Naive thymus-derived CD8-positive, alpha-beta T cell (primary cell): ENCODE measurements at places on chromosomes 4 and X.

GRCh38 chr4:145852256-145852839 lies 86.3 kb downstream of the ZNF827 start:
- no peak for DNase-seq

DNA sequence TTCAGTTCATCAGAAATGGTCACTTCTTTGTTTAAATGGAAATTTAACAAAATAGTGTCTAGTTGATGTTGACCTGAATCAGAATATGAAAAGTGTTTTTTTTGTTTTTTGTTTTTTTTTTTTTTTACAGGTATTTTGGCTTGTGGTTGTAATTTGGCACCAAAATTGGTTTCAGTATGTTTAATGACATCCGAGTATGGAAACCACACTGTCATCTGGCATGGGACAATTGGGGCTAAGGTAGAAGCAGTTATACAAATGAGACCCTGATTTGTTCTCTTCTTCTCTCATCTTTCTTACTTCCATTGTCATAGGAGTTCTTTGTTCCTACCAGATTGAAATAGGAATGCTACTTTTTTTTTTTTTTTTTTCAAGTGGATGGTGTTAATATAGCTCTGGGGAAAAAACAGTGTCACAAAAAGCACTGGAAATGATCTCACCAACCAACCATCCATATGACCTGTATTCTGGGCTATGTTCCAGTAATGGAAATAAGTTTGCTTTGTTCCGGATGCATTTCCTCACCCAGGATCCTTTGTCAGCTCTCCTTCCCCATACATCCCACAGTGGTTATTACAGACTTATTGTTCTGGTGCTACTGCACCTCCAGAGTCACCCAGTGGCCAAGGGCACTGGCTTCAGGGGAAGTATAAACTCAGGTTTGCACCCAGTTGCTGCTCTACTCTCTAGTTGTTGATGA lies 95.8 kb downstream of the ATXN3L start:
- DNase-seq, result no peak

DNA sequence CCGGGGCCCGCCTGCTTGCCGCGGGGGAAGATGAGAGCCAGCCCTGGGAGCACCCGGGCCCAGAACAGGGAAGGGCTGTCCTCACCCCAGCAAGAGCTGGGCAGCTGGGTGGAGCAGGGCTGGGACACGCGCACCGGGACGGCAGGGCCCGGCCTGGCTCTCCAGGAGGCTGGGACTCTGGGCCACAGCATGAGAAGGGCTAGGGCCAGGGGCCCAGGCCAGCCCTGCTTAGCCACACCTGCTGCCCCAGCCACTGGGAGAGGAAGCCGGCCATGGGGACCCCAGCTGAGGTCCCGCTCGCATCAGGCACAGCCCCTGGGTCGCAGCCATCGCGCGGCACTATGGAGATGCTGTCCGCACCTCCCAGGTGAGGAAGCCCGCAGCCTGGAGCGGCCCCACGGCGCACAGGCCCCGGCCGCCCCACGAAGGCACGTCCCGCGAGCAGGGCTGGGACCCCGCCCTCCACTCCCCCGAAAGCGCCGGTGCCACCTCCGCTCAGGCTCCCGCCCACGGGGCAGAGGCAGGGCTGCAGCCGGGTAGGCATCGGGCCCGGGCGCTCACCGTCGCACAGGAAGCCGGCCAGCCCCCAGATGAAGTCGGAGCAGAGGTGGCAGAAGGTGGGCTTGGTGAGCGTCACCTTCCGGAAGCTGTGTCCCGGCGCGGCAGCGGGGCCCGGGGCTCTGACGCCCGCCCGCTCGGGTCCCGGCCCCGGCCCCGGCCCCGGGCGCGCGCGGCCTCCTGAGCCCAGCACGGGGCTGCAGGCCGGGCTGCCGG lies 531 bp downstream of the DGKQ start:
- peak; percentile 71 for DNase-seq

GRCh38 chr4:94826206-94826605 lies 68.5 kb downstream of the BMPR1B start:
- no peak for DNase-seq

- no peak for DNase-seq
Observed at GRCh38 chrX:24902806-24903205, 113.0 kb downstream of the ARX start.

- DNase-seq, result no peak
Observed at GRCh38 chr4:93312299-93312698, 516.3 kb upstream of the ATOH1 start.

DNA sequence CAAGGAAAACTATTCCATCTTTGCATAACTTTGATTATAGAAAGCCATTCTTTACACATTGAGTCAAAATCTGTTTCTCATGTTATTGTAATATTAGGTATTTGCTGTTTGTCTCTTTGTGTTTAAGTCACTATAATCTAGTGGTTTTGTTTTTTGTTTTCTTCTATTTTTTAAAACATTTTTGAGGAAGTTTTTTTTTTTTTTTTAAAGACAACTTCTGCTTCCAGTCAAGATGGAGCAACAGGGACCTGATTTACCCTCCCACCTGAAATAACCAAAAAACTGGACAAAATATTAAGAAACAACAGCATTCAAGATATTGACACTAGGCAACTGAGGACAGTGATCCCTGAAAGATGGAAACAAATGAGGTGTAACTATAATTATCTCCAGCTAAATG lies 18.4 kb upstream of the NSUN7 start:
- no peak for DNase-seq

GRCh38 chr4:123568936-123569335 lies 172.3 kb downstream of the SPRY1 start:
- no peak for DNase-seq

GRCh38 chr4:11693693-11694092 lies 265.0 kb upstream of the HS3ST1 start:
- DNase-seq, result no peak

DNA sequence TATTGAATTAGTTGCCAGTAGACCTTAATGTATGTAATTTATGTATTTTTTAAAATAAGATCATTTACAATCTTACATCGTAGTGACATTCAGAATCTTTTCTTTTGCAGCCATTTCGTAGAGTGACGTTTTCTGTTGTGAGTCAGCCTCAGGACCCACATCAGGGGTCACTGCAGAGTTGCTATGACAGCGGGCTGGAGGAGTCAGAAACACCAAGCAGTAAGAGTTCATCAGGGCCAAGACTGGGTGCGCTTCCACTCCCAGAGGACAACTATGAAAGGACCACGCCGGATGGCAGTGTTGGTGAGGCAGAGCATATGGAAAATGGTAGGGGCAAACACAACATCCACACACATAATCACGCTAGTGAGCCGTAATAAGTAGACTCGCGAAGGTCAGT lies 199.9 kb downstream of the PCDH7 start:
- DNase-seq, result no peak

DNA sequence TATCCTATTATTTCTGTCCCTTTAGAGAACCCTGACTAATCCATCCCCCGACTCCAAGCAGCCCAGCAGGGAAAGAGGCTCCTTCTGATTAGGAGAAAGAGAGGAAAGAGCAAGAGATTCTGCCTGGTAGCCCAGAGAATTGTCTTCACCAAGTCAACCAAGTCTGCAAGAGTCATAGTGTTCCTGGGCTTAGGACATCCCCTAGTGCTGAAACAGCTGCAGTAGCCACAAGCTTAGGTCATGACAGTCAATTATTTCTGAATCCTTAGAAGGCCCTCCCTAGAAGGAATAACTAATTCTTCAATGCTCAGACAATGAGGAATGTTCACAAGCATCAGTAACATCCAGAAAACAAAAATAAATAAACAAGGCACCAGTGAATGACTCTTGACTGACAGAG lies 480.3 kb upstream of the GRIA3 start:
- DNase-seq, result no peak

- no peak for DNase-seq
Observed at GRCh38 chr4:108043526-108043925, 53.8 kb downstream of the HADH start.

DNA sequence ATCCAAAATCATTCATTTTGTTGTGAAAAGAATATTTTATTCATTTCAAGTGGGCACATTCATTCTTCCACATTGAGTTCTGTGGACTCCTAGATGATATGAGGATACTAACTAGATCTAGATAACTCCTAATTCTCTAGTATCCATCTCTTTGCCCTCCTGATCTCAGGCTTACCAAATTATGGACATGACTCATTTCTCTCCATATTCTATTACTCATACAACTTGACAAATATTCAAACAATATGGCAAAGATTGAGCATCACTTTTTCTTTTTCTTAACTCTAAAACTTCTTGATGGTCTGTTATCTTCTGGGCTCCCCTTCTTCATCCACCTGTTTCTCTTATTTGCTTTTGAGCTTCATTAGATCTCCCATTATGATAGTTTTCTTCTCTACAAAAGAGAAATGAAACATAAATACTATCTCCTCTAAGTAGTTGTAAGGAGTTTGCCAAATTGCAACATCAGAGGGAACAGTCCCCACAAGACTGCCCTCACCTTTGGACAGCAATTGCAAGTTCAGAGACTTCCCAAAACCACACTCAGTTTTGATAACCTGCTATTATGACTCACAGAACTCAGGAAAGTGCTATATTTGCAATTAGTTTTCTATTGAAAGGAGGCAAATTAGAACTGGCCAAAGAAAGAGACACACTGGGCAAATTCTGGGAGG lies 422.9 kb downstream of the SPRY1 start:
- DNase-seq, result no peak

DNA sequence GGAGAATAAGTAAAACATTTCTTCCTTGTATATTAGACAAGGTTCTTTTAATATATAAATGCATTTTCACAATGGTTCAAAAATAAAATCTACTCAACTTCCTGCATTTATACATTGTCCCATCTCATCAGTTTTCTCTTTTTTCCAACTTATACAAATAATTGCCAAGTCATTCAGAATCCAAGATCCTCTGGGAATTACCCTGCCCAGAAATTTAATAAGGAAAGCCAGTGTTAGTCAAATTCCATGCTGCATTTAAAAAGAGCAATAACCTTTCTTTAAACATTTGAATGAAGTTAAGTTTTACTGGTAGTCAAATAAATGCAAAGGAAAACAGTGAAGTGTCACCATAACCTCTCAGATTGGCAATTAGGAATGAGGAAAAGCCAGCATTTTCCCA lies 357.9 kb downstream of the PPP3CA start:
- DNase-seq, result no peak

- DNase-seq, result no peak
Observed at GRCh38 chr4:38894322-38894982, 26.8 kb downstream of the FAM114A1 start.

DNA sequence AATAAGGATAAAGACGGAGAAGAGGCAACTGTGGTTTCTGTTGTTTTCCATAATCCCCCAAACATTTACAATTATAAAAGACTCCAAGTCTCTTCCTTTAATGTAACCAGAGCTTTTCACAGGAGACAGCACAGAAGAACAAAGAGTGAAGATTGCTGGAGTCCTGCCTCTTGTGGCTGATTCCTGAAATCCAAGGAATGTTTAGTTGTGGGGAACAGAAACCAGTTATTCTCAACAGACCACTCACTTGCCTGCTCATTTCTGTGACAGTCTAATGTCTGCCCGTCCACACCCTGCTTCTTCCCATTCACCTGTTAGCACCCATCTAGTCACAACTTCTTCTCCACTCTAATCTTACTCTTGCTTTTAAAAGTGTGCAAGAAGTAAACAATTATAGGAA lies 12.1 kb downstream of the TEX13B start:
- no peak for DNase-seq

DNA sequence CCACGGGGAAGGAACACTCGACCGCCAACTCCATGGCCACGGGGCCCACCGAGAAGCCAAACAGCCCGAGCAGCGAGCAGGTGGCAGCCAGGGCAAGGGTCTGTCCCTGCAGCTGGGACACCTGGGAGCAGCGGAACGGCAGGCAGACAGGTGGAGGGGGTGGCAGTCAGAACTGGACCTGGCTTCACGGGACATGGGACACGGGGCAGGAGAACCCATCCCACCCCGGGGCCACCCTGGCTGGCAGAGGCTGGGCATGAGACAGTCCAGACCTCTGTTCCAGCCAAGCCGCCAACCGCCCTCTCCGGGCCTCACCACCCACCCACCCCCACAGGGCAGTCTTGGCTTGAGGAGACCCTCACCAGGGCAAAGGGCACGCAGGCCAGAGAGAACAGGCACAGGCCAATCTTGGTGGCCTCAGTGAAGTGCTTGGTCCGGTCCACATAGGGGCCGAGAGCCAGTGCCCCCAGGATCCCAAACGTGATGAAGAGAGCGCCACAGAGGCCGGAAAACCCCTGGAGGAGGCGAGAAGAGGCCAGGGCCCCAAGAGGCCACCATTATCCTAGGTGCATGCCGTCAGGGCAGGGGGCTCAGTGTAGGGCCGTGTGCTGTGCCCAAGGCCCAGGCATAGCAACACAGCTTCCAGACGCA lies 5.6 kb downstream of the SLC49A3 start:
- no peak for DNase-seq

- DNase-seq, result no peak
Observed at GRCh38 chrX:152733261-152733975, at the start of the genes CSAG1 and MAGEA12. CSAG1 (minus strand) TSS chrX:152733721; CDS start chrX:152732460, 1,261 bp downstream. MAGEA12 (plus strand) TSS chrX:152733757; CDS start chrX:152736162, 2,405 bp downstream.

DNA sequence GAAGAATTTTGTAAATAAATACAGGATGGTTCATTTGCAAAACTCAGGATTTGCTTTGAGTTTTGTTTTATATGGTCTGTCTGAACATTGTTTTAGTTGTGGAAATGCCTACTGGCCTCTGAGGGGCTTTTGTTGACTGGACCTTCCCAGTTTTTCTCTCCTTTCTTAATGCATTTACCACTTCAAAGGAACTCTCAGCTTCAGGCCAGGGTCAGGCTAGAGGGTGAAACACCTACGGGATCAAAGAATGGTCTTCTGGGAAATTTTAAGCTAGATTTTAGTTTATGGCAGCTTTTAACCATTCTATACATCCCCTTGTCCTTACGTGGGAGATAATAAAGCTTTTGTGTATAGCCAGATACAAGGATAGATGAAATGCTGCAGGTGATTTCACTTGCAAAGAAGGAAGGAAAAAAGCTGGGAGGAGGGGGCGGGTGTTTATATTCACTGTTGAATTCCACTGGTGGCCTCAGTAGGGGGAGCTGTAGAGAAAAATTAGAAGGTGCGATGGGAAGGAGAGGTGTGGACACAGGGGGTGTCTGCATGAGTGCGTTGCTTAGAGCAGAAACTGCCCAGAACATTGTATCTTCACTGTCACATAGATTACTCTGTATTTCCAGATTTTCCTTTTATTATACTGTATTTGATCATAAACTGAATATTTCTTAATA lies 151.8 kb downstream of the TSPAN5 start:
- DNase-seq, result no peak

GRCh38 chr4:81424816-81425755 lies 46.6 kb downstream of the RASGEF1B start:
- DNase-seq, result no peak

GRCh38 chr4:40789031-40789430 lies 39.3 kb downstream of the NSUN7 start:
- DNase-seq, result no peak

- DNase-seq, result no peak
Observed at GRCh38 chr4:82957045-82957444, 53.6 kb downstream of the LIN54 start.

GRCh38 chr4:164926301-164926700 lies 49.3 kb downstream of the APELA start:
- no peak for DNase-seq

- DNase-seq, result peak; percentile 99
Observed at GRCh38 chrX:318739-319578, at the start of gene GTPBP6. GTPBP6 (minus strand) TSS chrX:318796; CDS start chrX:318787, 9 bp downstream.

GRCh38 chrX:132231587-132231986 lies 12.3 kb upstream of the RAP2C start:
- no peak for DNase-seq
